ENCODE measurements at places on chromosomes 12 and 14.

- no peak for DNase-seq
These were observed 40.2 kb upstream of the OTOGL start for GRCh38 chr12:80059102-80059501.

GRCh38 chr14:98203421-98203820 is 1068.6 kb downstream of the BCL11B start:
- DNase-seq = no peak

- peak; percentile 66 for DNase-seq
These were observed 23.8 kb downstream of the VPS37B start for GRCh38 chr12:122871851-122872780.

DNA sequence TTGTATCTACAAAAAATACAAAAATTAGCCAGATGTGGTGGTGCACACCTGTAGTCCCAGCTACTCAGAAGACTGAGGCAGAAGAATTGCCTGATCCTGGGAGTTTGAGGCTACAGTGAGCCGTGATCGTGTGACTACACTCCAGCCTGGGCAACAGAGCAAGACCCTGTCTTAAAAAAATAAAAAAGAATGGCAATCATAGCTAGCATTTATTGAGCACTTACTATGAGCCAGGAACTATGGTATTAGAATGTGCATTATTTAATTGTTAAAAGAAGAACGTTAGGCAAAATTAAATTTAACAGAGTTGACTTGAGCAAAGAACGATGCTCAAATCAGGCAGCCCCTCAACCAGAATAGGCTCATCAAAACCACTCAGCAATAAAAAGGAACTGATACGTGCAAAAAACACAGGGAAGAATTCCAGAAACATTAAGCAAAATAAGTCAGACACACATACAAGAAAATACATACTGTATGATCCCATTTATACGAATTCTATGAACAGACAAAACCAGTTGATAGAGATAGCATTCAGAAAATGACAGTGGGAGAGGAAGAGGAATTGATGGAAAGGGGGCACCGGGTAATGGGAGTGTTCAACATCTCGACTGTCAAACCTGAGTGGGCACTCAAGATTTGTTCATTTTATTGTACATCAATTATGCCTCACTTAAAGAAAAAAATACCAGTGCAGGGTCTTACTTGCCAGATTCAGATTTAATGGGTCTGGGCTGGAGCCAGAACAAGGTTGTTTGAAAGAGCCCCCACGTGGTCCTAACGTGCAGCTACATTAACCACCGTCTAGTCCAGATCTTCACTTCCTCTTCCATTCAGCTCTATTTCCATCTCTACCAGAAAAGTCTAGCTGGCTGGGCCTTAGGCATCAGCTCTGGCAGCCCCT is 8.0 kb downstream of the SCNN1A start:
- DNase-seq = no peak

GRCh38 chr14:42113358-42114069 is 506.8 kb downstream of the LRFN5 start:
- DNase-seq = no peak

DNA sequence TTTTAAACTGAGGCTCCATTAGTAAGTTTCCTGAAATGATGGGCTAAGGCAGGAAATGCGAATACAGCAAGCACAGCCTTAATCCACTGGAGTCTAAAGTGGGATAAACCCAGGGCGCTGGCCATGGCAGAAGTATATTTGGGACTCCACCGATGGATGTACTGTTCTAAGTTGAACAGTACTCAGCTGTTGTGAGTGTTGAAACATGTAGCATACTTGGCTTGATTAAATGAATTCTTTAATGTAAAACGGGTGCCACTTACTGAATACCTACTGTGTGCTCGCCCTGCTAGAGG is 996 bp downstream of the SSPN start:
- no peak for DNase-seq

- DNase-seq = no peak
These were observed 484 bp downstream of the RIC8B start for GRCh38 chr12:106774808-106775524.

DNA sequence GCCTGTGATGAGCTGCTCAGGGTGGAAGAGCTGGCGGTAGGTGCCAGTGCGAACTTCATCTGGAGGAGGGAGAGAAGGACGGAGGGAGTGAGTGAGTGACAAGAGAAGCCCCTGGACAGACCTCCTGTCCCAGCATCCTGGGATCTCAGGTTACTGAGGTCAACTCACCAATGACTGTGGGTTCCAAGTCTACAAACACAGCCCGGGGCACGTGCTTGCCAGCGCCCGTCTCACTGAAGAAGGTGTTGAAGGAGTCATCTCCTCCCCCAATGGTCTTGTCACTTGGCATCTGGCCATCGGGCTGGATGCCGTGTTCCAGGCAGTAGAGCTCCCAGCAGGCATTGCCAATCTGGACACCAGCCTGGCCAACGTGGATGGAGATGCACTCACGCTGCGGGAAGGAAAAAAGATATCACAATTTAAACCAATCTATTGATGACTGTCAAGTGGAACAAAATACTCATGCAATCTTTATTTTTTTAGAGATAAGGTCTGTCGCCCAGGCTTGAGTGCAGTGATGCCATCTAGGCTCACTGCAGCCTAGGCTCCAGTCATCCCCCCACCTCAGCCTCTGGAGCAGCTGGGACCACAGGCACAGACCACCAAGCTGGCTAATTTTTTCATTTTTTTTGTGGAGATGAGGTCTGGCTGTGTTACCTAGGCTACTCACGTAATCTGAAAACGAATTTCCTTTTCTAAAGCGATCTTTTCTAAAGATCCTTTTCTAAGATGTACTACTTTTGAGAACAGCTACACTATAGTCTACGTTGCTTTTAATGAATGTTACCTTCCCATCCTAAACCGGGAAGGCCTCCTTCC is 1.7 kb downstream of the TUBA1B start:
- DNase-seq = peak; percentile 71

- no peak for DNase-seq
These were observed 151.5 kb upstream of the GSC start for GRCh38 chr14:94921456-94921855.

GRCh38 chr14:77812028-77812427 is 12.1 kb downstream of the ADCK1 start:
- no peak for DNase-seq

GRCh38 chr12:127909041-127909440 is 357.9 kb upstream of the TMEM132C start:
- no peak for DNase-seq

GRCh38 chr12:104478396-104479122 is 21.8 kb downstream of the CHST11 start:
- no peak for DNase-seq

- no peak for DNase-seq
These were observed 36.6 kb upstream of the SPPL3 start for GRCh38 chr12:120940799-120941198.

- no peak for DNase-seq
These were observed 12.0 kb downstream of the SLC15A4 start for GRCh38 chr12:128811806-128812205.

- no peak for DNase-seq
These were observed 274.7 kb downstream of the DAD1 start for GRCh38 chr14:22314183-22314820.

DNA sequence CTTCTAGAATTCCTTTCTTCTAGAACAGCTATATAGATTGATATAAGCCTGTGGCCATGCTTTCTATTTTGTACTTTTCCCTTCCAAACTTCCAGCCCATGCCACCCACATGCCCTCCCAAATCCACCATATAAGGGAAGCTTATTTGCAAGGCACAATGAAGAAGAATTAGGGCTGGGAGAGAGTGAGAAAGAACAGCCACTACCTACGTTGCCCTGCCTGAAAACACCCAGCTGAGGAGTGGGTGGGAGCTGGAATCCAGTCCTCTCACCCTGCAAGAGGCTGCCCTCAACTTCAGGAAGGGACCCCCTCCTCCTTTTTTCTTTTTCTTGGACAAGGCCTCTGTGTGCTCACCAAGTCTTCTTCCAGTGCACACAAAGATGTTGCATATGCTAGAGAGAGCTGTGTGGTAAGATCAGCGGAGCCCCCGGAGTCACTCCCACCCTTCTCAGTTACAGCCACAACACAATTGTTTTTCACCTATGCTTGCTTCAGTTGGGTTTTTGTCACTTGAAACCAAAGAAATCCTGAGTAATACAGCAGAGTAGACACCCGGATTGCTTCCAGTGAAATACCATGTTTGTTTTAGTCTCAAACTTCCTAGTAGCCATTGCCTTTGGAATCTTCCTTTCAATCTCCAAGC is 38.8 kb downstream of the CDKL1 start:
- DNase-seq = no peak

- DNase-seq = no peak
These were observed 96.4 kb downstream of the HECTD4 start for GRCh38 chr12:112285600-112286401.

- no peak for DNase-seq
These were observed 17.6 kb downstream of the PHLDA1 start for GRCh38 chr12:76014007-76014406.

DNA sequence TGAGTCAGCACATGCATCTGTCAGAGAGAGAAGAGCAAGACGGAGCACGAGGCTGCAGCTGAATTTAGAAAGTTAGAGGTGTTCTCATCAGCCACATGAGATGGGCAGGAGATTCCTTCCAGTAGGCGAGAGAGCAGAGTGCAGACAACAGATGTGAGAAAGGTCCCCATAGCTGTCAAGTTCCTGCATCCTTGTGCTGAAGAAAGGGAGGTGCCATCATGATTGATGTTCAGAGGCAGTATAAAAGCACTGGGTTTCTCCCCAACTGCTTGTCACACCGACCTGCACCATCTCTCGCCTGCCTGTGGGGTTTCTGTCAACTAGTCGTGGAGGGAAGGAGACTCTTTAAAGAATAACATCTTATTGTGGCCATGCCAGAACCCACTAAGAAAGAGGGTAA is at the start of gene MYBPC1:
Gene MYBPC1, plus strand, starts transcription at position 272 of the 400 bp plus-strand sequence. Its CDS starts 100 bp downstream, at position 372.
- DNase-seq = no peak

DNA sequence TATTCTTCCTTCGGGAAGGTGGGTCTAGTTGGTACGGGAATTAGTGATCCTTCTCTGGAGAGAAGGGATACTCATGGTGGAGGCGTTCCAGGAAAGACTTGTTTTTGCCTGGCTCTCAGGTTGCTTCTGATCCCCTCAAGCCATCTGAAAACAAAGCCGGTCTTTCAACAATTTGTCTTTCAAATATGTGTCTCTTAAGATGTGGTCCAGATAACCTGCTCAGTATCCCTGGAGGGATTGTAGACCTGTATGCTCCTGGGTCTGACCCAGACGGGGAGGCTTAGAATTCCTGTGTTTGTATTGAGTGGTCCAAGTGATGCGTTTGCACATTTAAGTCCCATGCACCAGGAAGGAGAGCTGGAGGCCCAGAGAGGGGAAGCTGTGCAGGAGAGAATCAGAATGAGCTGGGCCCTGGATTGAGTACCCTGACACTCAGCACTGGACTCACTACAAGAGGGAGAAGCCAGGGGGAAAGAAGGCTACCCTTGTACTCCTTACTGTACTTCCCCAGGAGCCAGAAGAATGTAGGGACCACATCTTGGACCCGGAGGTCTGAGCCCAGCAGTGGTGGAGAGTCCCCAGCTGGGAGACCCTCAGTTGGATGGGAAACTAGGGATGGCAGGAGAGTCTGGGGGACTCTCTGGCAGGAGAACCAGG is 40.4 kb downstream of the ERH start:
- no peak for DNase-seq

DNA sequence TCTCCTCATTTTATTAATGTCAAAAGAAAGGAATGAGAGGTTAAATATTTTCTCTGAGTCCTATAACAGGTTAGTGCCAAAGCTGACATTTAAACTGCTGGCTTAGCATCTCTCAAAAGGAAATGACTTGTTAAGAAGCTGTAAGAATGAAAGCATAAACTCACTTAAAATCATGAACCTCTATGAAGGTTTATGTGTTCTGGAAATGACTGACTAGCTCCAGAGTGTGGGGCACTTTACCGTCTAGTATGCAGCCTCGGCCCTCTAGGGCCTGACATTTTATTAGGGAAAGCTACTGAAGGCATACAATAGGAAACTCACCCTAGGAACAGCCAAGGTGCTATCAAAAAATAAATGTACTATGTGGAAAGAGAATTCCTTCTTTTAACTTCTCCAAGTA is 35.1 kb downstream of the SPX start:
- DNase-seq = no peak

GRCh38 chr14:77707724-77708408 is at the start of the genes ALKBH1 and SLIRP:
TSS of gene ALKBH1 (minus strand) at chr14:77708023. CDS start at chr14:77708004, 19 bp downstream.
TSS of gene SLIRP (plus strand) at chr14:77708103. CDS start at chr14:77708112, 9 bp downstream.
- peak; percentile 88 for DNase-seq

- DNase-seq = no peak
These were observed 195.9 kb upstream of the PLEKHG7 start for GRCh38 chr12:92506891-92507290.

DNA sequence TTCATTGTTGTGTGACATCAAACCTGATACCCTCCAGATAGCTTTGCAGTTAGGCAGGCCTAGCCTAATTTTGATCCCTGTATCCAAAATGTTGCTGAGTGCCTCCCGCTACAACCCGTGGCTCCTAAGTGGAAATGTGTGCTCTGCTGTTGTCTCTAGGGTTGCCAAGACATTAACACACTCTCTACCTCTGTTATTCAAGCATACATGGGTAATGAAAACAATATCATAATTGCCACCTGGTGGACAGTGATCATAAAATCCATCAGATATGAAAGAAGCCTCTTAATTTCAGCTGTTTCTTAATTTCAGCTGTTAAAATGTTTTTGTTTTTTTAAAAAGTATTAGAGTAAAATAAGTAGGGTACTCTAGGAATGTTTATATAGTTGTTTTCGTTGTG is 93.5 kb downstream of the PLEKHA5 start:
- no peak for DNase-seq

DNA sequence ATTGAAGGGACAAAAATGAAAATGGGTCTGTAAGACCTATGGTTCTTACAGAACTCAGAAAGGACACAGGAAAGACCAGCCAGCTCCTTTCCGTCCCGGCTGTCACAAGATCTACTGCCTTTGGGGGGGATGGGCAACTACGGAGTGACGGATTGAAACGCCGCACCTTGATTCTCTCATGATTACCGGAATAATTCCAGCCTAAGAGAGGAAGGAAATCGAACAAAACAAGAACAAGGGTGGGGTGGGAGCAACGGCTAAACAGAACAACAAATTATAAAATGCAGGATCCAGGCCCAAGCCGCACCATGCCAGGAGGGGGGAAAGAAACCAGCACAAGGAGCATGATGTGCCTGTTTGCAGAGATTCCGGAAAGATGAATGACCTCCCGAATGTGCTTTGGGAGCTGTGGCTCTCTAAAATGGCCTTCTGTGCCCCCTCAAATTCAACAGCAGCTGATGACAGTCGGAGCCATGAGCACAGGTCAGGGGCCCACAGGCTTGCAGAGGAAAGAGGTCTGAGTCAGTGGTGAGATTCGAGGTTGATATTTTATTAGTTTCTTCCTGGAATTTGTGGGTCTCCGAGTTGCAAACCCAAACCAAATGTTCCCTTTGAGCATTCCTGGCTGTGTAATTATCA is 72.1 kb downstream of the SPRING1 start:
- DNase-seq = no peak

DNA sequence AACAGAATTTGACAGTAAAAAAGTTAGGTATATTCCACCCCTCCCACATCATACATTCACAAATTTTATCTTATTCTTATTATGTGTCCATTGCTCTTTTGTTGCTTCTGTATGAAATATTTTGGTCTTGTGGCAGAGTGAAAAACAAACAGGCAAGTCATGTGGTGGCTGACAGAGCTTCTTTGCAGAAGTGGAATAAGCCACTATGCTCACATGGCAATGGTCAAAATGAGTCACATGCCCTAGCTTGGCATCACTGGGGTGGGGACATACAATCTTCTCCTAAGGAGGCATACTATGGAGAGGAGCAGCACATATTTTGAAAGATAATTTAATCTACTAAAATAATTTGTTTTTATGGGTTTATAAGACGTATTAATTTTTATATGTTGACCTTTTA is 27.7 kb upstream of the CMA1 start:
- DNase-seq = no peak

Measured in right cardiac atrium (tissue), 5 donors.